ENCODE measurements at places on chromosomes 2 and 18.

- no peak for DNase-seq
These were observed 526.9 kb upstream of the HNMT start for GRCh38 chr2:137437386-137437785.

GRCh38 chr2:237557633-237558015 lies 8.8 kb upstream of the PRLH start:
- no peak for DNase-seq

GRCh38 chr2:861655-862354 lies 88.8 kb upstream of the SNTG2 start:
- no peak for DNase-seq

- DNase-seq = no peak
These were observed 392.4 kb downstream of the ZNF516 start for GRCh38 chr18:76102626-76103025.

DNA sequence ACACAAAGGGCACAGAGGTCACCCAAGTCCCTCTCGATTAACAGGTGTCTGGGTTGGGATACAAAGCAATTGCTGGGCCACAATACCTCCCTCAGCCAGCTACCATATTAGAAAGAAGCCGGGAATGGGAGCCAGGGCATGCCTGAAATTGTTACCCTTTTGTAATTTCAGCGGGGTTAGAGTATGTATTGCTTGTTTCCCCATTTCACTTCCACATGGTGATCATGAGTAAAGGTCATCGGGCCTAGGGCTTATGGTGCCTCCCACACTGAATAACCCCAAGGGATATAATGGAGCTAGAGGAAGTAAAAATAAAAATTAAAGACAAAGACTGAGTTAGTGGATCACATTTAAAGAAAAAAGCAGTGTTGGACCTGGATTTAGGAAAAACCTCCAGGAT lies 437.2 kb upstream of the KLHL29 start:
- DNase-seq = no peak

DNA sequence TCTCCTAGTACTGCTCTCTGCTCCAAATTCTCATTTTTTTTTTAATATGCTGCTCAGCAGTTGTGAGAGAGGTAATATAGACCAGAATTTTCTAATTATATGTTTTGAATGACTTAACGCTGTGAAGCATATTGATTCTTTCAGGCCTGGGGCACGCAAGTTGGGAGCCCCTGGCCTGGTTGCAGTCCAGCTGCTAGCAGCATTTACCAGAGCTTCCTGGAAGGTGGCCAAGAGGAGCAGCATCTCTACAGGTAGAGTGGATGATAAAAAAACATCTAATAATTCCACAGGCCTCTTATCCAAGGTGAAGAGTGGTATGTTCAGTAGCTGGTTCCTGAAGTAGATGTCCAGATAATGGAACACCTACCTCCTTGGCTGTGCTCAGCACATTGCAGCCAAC lies 7.3 kb upstream of the UGP2 start:
- DNase-seq = no peak

- no peak for DNase-seq
These were observed 76.3 kb downstream of the CLHC1 start for GRCh38 chr2:55155764-55156281.

GRCh38 chr2:584863-585823 lies 92.1 kb downstream of the TMEM18 start:
- DNase-seq = no peak
